ENCODE measurements at places on chromosomes 3 and 15.

DNA sequence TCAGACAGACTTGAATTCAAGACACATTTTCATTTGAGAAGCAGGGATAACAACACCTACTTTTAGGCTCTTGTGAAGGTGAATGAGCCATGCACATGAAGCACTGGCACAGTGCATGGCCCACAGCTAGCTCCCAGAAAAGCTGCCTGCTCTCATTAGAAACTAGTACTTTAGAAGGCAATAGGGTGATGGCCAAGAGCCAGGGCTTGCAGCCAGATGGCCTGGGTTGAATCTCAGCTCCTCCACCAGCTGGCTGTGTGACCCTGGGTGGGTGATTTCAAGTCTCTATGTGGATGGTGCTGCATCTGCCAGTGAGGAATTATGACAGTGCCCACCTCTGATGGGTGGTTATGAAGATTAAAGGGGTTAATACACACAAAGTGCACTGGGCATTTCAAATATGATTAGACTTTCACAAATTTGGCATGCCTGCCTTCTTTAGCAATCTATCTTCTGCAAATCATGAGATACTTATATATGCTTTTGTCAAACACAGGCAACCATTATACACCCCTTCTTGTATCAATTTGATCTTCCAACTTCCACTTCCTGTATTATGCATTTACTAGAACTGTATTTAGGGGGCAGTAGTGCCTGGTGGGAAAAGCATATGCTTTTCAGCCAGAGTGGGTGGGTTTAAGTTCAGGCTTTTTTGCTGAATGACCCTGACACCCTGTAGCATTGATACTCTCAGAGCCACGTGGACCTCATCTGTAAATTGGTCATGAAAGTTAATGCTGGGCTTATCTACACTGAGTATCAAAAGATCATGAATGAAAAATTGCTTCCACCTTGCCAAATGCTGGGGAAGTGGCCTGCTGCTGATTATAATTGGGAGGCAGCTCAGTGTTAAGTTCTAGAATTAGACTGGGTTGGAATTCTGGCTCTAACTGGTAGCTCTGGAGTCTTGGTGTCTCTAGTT is 34.7 kb upstream of the RBP1 start:
- DNase-seq = no peak

- DNase-seq = no peak
Measured at GRCh38 chr3:23202203-23202920, 765 bp upstream of the UBE2E2 start.

- DNase-seq = no peak
Measured at GRCh38 chr15:54364961-54365360, 386.7 kb downstream of the UNC13C start.

- no peak for DNase-seq
Measured at GRCh38 chr3:8094415-8094814, 407.2 kb upstream of the LMCD1 start.

DNA sequence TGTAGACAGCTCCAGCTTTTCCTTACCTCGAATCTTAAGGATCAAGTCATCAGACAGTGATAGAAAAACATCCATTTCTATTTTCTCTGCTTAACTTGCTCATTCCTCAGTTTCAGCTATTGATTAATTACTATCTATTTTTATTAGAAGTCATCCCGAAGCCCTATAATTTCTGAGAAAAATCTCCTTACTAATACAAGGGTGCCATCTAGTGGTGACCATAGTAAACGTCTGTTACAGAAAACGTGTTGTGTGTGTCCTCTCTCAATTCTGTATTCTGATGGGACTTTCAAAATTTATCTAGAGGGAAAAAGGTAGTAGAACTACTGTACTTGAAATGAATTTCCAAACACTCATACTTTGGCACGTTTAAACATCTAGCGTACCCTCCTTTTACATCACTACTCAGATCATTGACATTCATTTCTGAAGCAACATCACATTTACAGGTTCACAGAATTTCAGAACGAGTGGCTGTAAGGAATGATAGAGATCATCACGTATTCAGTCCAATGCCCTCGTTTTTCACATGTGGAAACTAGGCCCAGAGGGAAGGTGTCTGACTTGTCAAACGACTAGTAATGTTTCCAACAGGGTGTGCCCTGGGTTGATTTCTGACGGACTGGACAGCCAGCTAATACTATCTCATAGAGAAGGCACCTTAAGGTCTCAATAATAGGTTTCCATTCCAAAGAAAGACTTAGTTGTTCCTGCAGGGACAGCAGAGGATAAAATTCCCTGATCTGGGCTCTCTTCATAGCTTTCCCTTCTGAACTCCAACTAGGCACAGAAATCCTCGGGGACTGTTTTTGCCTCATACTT is 25.6 kb downstream of the HACD2 start:
- DNase-seq = no peak

- DNase-seq = no peak
Measured at GRCh38 chr3:12679468-12679867, 15.6 kb upstream of the RAF1 start.

DNA sequence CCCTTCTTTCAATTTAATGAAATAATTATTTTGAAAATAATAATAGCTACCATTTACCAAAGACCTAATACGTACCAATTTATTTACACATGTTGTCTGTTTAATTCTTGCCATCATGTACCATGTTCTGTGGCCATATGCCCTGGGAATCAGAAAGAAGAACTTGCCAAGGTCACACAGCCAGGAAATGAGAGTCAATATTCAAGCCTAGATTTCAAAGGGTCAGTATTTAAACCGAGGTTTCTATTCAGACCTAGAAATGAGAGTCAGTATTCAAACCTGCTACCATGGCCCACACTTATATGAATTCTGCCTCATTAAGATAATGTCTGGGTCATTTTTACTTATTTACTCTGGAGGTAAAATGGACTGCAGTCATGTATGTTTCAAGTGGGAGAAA is 103.6 kb upstream of the TBL1XR1 start:
- DNase-seq = no peak
